Hepatic stellate cell (primary cell): ENCODE measurements at places on chromosomes 7 and 10.

- no peak for DNase-seq
Measured at GRCh38 chr7:157782041-157782440, 445.2 kb downstream of the DNAJB6 start.

DNA sequence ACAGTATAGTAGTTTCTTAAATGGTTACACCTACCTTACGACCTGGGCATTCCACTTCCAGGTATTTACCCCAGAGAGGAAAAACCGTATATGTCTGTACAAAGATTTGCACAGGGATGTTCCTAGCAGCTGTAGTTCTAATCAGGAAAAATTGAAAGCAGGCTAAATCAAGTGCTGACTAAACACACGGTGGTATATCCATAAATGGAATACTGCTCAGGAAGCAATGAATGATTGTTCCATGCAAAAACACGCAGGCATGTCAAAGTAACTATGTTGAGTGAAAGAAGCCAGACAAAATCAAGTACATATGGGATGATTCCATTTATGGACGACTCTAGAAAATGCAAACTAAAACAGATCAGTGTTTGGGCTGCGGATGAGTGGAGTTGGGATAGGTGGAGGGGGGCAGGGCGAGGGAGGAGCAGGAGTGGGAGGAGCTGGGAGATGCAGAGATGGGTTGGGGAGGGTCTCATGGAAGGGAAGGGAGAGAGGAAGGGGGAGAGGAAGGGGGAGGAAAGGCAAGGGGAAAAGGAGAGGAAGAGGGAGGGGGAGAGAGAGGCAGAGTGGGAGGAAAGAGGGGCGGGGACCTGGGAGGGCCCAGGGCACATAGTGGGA is 484 bp upstream of the MSRB2 start:
- DNase-seq: no peak

- DNase-seq: no peak
Measured at GRCh38 chr7:98555403-98555802, 61.7 kb upstream of the NPTX2 start.

GRCh38 chr10:132520177-132520811 is 17.3 kb upstream of the INPP5A start:
- DNase-seq: peak; percentile 44

DNA sequence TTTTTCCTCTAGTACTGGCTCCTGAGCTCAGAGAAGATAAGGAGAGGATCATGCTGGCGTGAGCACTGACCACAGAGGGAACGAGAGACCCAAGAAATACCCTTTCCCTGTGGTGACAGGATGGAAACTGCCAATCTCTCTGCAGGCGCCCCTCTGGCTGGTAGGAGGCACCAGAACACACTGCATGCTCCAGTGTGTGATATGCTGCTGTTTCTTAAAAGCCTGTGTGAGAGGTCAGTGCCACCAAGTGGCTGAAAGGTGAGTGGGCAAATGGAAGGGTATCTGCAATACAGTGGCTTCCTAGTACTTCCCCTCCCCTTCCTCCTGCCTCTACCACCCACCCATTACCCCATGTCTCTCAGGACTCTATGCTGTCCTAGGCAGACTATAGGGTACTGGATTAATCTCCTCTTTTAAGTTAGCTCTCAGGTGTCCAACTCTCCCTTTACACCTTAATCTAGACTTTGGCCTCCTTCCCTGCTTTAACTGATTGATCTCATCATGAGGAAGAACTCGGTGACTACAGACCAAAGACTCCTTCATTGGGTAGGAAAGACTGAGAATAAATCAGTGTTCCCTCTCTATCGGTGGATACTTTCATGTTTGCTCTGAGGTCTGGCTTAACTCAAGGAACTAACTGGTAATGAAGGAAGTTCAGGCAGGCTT is 283.6 kb downstream of the ADRA2A start:
- no peak for DNase-seq

DNA sequence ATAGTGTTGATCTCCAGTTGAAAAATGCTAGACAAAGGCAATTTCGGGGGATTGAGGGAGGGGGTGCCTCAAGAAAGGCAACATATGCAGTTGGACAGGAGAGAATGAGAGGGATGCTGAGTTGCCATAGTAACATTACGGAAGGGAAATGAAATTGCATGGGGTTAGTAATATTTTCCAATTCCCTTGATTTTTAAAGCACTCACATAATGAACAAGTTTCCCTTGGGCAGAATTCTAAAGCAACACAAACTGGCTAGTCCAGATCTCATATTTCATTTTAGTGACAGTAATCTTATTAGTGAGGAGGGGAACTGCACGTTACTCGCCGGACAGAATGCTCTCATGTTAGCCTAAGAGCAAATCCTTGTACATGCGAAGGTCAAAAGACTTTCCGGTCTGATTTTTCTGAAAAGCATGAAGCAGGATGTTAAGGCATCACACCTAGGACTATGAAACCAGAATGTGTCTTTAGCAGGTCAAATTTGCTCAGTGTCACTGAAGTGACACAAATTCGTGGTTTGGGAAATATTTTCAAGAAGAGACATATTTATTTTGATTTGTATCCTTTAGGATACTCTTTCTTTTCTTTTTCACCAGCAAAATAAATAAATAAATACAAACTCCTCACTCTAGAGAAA is 165.5 kb downstream of the ANK3 start:
- DNase-seq: no peak

DNA sequence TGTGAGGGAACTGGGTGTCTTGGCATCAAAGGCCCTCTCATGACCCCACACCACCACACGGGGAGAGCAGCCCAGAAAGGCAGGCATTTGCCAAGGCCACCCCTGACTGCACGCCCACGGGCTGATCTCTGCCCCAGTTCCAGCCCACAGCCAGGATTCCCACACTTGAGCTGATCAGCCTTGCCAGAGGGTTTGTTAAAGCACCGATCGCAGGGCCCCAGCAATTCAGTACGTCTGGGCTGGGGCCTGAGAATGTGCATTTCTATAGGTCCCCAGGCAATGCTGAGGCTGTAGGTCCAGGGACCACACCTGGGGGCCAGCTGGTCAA is 103.9 kb downstream of the TNS3 start:
- peak; percentile 27 for DNase-seq

DNA sequence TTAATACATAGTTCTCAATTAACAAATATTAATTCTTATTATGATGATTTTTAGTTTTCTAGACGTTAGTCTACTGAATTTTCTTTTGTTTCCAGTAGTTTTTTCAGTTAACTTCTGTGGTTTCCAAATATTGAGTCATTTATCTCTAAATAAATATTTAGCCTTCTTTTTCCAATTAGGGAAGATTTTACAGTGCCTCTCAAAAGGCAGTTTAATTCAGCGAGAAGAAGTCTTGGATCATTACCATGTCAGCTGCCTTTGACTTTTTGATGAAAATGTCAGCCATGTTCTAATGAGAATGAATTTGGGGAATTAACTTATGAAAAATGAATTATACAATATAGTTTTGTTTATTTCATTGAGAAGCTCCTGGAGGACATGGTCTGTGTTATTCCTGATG is 90.0 kb downstream of the CDK14 start:
- DNase-seq: no peak

DNA sequence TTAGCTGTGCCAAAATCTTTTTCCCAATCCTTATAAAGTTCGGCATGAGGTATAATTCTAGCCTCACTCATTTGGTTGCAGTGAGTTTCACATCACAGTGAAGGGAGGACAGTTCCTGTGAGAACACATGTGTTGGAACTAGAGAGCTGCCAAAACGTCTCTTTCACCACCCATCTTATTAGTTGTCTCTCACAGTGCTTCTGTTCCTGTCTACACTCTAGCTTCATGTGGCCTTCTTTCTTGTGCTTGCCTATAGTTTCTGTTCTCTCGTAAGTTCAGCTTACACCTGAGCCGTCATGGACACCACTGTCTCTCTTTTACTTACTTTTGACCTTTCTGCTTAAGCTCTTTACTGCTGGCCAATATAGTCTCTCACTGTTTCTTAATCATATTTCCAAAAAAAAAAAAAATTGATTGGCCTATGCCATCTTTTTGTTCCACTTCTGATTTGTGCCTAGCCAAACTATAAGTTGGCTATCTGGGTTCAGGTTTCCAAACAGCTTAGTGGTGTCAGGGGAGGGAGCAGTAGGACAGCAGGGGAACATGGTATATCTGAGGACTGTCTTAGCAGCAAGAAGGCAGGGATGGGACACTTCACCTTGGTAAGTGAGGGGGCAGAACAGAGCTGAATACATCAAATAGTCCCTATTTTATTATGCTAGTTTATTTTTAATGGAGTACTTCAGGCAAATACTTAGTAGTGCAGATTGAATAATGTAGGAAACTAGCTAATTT is 38.0 kb downstream of the ZNRF2 start:
- no peak for DNase-seq

DNA sequence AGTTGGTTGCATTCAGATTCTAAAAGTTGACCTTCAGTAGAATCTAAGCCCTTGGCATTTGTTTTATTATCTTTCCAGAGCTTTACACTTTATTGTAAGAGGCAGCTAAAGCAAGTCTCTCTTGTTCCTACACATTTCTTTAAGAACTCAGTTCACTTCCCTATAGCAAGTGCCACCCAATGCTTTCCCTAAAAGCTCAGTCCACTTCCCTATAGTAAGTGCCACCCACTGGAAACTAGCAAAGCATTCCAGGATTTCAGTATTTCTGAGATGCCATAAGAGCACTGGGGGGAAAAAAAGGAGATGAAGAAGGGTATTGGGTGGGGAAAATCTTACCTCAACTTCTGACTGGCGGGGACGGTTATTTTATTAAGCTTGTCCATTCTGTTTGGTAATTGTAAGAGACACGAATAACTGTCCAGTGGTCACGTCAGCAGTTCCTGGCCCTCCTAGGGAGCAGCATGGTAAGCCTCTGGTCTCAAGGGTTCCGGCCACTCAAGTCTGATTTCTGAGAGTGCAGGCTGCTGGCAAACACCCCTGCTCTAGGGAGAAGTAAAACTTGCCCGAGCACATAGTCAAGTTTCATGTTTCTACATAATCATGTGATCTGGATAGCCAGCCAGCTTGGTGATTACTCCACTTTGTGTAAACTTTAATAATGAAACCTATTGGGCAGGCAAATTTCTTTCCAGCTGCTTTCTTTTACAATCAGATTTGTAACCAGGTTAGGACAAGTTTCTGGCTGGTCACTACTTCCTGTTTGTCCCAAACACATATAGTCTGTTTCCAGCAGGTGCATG is at the start of gene BLNK:
Gene BLNK (minus strand): TSS at position 554 of the 800 bp plus-strand sequence. CDS start 171 bp downstream, at position 383.
- DNase-seq: no peak

- no peak for DNase-seq
Measured at GRCh38 chr7:25926891-25927625, 224.9 kb upstream of the NFE2L3 start.

DNA sequence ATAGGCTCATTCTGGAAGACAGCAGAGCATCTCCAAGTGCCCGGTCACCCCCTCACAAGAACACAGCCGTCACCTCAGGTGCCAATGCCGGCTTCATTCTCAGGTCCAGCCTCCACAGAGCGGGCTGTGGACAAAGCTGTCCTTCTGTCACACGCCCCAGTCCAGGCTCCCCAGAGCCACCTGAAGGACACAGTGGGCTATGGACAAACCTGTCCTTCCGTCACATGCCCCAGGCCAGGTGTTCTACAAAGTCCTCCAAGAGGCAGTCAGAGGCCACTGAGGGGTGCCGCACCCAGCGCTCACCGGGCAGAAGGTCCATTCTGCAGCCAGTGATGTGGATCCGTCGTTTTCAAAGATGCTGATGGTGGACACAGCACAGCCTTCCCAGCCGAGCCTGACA is 173.2 kb upstream of the PPP2R2D start:
- no peak for DNase-seq

DNA sequence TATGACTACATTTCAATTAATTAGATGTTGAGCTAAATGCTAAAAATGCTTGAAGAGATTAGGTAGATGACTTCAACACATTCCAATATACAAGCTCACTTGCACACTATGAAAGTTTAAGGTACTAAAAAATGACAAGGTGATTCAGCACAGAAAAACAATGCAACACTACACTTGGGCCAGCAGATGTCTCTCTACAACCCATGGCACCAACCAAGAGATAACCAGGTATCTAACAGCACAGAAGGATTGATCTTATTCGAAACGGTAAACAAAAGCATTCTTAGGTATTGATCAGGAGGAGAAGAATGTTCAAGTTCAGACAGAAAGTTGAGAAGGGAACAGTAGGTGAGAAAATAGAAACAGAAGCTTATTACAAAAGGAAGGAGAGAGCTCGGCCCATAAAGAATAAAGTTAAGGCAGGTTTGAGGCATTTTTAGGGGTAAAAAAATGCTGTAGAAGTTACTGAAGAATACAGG is 248.2 kb upstream of the KLF14 start:
- DNase-seq: no peak

GRCh38 chr7:23415198-23415597 is 55.1 kb downstream of the IGF2BP3 start:
- no peak for DNase-seq

GRCh38 chr7:114923403-114923713 is 1.5 kb downstream of the MDFIC start:
- DNase-seq: no peak

DNA sequence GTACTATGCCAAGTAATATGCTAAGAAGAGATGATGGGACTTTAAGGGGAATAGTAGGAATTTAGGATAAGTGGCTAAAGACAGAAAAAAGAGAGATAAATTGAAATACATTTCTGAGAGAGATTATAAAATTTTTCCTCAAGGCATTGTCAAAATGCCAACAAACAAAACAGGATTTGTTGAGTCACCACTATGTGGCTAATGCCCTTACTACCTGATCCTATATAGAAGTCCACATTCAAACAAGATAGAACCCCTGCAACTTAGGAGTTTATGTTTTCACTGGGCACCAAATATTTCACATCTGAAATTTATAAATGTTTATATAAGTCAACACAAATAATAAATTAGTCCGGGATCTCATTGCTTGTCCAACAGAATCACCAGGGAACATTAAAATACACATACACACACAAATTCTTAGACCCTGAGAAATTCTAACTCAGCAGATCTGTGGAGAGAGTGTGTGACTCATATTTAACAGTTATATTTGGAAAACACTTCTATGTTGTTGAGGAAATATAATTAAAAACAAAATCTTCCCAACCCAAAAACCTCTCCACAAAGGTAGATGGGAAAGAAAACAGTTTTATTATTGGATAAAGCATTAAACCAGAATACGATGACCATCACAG is 154.3 kb downstream of the PPP1R3A start:
- DNase-seq: no peak

- no peak for DNase-seq
Measured at GRCh38 chr7:12481722-12482121, 78.1 kb upstream of the VWDE start.

- DNase-seq: peak; percentile 80
Measured at GRCh38 chr7:5549096-5549763, 125.6 kb upstream of the TNRC18 start.

DNA sequence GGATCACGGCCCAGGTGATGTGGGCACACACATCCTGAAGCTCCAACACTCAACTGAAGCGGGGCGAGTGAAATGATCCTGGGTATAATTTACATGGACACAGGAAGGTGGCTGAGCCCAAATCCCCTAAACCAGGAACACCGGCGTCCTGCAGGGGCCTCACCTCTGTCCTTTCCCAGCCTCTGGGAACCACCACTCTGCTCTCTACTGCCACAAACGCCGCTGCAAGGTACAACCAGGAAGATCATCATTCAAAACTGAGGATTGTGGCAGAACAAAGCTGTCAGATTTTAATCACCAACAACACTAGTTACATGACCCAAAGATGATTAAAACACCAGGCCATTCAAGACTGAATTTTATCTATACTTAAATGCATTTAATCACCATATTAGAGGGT is 104.0 kb downstream of the DIP2C start:
- no peak for DNase-seq
